ENCODE measurements at places on chromosomes 16 and 17.
A peak's percentile ranks its signal among the peaks of the same experiment; 100 is the strongest.

- DNase-seq = no peak
These were observed 110.4 kb downstream of the MAP2K6 start for GRCh38 chr17:69524854-69525253.

- DNase-seq = no peak
These were observed 5.1 kb upstream of the RANGRF start for GRCh38 chr17:8283356-8283755.

- DNase-seq = no peak
These were observed 392.3 kb downstream of the SLC39A11 start for GRCh38 chr17:72700226-72700625.

DNA sequence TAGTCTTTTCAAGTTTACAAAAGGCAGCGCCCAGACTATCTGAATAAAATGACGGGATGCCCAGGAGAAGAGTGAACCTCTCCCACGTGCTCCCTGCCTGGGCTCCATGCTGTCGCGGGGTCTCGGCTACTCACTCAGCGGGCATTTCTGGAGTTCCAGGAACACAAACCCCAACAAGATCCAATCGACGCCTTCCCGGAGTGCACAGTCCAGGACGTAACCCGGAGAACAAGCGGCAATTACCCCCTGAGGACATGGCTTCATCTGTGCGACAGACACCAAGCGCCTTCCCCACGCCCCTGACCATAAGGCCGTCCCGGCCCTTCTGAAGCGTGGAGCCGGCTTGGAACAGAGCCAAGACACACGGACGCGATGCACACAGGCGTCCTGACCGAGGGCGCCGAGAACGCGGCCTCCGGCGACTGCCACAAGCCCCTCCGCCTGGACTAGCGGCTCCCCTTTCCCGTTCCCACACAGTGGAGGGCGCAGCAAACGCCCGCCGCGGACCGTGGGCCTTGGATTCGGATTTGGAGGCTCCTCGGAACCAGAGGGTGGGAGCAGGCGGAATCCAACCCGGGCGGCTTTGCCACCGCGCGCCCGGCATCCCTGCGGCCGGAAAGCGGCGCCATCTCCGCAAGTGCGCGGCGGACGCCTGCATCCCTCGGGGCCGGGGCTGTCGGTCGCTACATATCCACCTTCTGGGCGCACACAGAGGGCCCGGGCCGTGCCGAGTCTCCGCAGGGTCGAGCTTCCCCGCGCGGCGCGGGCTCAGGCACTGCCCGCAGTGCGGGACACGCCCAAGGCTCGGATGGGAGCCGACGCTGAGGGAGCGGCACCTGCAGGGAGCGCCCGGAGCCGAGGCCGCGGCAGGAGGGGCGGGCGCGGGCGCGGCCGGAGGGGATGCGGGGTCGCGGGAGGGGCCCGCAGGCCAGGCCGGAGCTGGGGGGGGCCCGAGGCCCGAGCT lies 725 bp downstream of the ABCA3 start:
- DNase-seq = no peak

- no peak for DNase-seq
These were observed 14.6 kb downstream of the RBBP6 start for GRCh38 chr16:24553983-24554382.

DNA sequence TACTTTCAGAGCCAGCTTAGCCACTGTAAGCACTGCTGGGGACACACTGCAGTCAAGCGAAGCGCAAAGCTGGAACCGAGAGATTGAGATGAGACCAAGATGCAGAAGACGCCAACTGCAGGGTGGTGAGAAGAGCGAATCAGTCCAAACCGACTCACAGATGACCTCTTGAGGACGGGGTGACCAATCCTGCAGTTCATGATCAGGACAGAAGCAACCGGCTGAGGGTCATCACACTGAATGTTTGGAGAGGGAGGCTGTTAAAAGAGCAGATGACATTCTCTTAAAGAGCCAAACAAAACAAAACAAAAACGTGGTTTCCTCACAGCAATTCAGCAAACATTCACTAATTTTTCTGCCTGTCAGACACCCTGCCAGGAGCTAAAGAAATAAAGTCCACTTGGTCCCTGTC lies 8.5 kb downstream of the HASPIN start:
- DNase-seq = no peak

GRCh38 chr17:77147357-77147801 lies 6.6 kb downstream of the SEC14L1 start:
- no peak for DNase-seq

DNA sequence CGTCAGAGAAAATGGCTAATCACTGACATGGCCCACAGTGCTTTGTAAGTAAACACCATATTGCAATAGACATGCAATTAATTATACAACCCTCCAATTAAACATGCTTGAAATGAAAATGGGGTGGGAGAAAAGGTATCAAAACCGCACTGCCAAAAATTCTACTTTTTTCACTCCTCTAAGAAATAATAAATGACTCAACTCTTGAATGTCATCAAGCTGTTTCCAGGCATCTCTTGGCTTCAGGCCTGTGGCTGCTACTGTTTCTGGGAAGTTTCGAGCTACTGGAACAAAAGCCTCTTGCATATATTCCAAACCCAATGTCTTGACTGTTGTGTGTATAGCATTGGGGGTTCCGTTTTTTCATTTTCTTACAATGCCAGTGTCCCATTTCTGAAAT lies 412.6 kb downstream of the RBFOX1 start:
- DNase-seq = no peak

DNA sequence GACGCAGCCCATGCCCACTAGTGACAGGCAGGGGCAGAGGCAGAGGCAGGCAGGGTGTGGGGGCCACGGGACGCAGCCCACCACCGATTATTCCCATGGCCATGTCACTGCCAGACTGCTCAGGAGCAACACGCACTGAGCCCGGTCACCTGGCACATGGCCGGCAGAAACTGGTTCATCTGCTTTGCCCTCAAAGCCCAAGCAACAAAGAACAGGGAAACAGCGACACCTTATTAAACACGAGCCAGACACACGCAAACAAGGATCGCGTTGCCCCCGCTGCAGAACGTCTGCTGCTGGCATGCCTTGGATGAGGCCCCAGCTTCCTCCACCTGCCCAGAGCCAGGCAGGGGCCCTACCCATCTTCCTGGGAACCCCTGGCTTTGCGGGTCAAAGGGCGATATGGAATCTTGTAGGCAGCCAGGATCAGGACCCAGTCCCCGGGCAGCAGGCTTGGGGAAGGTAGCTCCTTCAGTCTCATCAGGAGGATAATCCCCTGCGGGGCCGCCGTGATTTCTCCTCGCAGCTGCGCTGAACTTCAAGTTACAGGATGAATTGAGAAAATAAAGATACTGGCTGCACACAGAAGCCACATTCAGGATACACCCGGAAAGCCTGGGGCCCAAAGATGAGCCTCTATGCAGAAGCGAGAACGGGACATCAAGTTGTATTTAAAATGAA lies 4.8 kb downstream of the TBC1D16 start:
- no peak for DNase-seq

DNA sequence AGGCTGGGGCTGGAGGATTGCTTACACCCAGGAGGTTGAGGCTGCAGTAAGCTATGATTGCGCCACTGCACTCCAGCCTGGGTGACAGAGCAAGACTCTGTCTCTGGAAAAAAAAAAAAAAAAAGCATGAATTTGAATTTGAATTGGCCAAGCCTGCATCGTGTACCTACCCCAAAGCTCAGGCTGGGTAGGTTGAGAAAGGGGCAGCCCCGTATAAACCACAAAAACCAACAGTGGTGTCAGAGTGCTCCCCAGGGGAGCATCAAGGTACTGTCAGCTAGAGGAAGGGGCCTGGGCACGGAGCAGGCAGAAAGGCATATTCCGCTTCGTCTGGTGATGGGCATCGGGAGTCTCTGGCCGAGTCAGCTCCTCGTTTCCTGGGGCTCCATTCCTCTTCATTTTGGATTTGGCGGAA lies 40.9 kb downstream of the RAP1GAP2 start:
- DNase-seq = peak; percentile 31

GRCh38 chr16:68722119-68723024 lies 14.7 kb upstream of the CDH1 start:
- DNase-seq = no peak

DNA sequence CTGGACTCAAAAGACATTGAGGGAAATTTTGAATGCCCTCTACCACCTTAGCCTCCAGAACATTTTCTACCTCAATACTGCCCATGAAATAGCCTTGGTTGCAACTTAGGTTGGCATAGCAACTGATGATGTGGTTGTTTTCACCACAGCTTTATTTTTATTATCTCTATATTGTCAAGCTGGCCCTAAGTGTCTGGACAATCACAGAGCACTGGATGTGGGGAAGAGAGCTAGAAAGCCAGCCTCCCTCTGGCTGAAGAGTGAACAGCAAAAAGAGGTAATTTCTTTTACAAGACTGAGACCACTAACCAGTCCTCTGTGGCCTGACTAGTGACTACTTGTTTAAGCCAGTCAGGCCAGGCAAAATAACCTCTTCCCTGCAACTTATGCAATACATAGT lies 159.6 kb downstream of the HS3ST2 start:
- no peak for DNase-seq

GRCh38 chr17:2191785-2192184 lies 111.8 kb downstream of the SMG6 start:
- no peak for DNase-seq

DNA sequence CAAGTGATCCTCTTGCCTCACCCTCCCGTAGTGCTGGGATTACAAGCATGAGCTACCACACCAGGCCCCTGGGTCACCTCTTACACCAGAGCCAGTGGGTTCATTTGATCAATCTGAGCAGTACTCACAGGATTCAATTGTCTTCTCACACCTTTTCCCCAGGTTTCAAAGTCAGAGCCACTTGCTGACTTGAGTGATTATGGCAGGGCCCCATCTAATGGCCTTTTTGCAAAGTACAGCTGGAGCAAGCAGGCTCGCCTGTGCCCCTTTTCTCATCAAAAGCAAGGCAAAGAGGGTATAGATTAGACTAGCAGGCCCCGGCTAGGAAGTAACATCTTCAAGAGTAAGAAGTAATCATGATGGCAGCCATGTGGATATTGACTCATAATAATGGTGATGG lies 114.8 kb upstream of the NOL11 start:
- DNase-seq = peak; percentile 9

DNA sequence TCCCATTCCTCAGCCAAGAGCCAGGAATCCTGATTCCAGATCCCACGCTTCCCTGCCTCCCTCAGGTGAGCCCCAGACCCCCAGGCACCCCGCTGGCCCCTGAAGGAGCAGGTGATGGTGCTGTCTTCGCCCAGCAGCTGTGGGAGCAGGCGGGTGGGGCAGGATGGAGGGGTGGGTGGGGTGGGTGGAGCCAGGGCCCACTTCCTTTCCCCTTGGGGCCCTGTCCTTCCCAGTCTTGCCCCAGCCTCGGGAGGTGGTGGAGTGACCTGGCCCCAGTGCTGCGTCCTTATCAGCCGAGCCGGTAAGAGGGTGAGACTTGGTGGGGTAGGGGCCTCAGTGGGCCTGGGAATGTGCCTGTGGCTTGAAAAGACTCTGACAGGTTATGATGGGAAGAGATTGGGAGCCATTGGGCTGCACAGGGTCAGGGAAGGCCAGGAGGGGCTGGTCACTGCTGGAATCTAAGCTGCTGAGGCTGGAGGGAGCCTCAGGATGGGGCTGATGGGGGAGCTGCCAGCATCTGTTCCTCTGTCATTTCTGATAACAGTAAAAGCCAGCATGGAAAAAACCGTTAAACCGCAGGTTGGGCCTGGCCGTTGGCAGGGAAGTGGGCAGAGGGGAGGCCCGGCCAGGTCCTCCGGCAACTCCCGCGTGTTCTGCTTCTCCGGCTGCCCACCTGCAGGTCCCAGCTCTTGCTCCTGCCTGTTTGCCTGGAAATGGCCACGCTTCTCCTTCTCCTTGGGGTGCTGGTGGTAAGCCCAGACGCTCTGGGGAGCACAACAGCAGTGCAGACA lies at the start of gene SPN:
Gene SPN, plus strand, starts transcription at position 232 of the 791 bp plus-strand sequence. Its CDS starts 482 bp downstream, at position 714.
- no peak for DNase-seq

DNA sequence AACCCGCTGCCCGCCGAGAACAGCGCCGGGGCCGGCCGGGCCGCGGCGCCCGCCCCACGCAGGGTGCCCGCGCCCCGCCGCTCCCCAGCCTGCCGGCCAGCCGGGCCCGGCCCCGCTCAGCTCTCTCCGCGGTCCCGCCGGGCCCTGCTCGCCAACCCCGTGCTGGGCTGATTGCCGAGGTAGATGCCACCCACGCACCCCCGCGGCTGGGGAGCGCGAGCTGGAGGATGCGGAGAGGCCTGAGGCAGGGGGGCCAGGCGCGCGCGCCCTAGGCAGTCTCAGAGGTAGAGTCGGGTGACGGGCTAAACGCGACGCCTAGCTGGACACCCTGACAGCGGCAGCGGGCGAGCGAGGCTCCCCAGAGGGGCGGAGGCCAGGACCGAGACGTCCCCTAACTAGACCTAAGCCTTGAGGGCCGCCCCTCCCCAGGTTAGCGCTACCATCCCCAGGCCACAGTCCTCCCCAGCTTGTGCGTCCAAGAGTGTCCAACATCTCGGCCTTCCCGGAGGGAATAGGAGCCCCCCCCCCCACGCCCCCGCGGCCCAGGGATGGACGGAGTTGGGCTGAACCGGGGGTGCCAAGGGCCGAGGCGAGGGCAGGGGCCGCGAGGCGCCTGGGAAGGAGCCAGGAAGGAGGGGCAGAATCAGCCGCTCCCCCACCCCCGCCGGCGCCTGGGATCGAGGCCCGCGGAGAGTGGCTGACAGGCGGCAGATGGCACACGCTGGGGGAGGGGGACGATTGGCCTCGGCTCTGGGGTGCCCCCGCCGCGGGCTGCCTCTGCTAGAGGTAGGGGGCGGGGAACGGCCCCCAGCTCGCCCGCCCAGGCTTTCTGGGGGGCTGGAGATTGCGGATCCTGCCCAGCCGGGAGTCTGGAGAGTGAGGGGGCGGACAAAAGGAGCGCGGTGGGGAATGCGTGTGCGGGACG lies 2.5 kb upstream of the ZNF423 start:
- no peak for DNase-seq

GRCh38 chr16:88855176-88855575 lies 1.6 kb downstream of the GALNS start:
- DNase-seq = no peak

- DNase-seq = no peak
These were observed 47.8 kb upstream of the HAS3 start for GRCh38 chr16:69057400-69058378.

DNA sequence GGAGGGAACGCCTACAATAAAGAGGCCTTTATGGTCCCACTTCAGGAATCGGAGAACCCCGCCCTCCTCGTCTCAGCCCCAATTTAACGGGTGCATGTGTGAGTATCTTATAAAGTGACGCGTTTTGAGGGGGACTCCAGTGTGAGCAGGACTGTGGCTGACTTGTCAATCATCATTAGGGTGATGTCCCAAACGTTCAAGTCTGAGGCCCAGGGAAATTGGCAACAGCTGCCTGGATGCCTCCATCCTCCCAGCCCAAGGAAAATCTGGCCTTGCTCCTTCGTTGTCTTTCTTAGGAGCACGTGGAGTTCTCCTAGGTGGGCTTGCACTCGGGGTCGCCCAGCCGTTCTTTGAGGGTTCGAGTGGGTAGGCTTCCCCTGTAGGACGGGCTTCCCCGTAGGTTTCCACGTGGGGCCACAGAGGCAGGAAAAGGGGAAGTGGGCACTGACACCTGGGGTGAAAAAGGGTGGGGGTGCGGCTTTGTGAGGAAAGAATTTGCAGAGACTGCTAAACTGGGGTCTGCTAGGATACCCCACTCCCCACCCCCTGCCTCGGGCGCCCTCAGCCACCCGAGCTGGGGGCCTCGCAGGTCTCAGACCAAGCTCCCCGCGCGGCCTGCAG lies 561 bp upstream of the HERPUD1 start:
- no peak for DNase-seq

- DNase-seq = no peak
These were observed 27.5 kb upstream of the MTSS2 start for GRCh38 chr16:70713342-70713741.

DNA sequence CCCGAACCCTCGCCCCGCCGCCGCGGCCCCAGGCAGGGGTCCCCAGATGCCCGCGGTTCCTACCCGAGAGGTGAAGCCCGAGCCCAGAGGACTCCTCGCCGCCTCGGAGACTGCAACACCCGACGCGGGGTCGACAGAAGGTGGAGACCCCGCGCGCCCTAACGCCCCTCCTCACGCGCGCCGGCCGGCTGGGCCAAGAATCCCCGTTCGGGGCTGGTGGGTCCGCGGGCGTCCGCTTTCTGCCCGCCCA lies 515 bp downstream of the SUMO2 start:
- no peak for DNase-seq

All from effector memory CD4-positive, alpha-beta T cell (primary cell).